Activated T-helper 1 cell treated with anti-CD3 and anti-CD28 coated beads, Interleukin-12 subunit alpha, Interleukin-12 subunit beta, Interleukin-2, Interleukin-4 antibody, amounts not matched to agents 30 ng/mL and 10 ng/mL and 1 ng/mL, durations not matched to agents 14 hours and 24 hours and 36 hours (primary cell): ENCODE measurements at places on chromosomes 7 and 10.

DNA sequence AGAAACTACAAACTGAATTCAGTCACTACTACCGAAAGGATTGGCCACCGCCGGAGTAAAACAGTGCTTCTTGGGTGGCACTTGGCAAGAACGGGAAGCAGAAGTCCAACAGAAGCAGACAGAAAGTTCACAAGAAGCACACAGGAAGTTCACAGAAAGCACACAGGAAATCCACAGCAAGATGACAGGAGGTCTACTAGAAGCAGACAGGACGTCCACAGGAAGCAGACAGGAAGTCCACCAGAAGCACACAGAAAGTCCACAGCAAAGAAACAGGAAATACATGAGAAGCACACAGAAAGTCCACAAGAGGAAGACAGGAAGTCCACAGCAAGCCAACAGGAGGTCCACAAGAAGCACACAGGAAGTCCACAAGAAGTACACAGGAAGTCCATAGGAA, 399.2 kb upstream of the AUTS2 start:
- no peak for DNase-seq

DNA sequence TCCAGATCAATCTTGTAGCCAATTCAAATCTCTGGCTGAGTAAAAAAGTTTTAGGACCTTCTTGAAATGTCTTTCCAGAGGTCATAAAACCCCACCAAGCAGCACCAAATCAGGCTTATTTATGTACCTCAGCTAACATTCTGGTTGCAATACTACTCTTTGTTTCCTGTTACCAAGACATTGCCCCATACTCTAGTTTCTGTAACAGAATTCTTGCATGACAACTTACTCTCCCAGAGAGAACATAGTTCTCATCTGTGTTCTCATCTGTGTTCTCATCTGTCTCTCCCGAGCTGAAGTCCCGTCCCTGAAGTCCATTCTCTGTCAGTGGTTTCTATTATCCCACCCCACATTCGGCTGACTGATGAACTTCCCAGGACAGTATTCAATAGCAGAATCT, 1285.1 kb downstream of the XPNPEP1 start:
- no peak for DNase-seq

GRCh38 chr7:33517191-33517590, 387.8 kb downstream of the BBS9 start:
- no peak for DNase-seq

GRCh38 chr7:154469652-154470051, 417.5 kb downstream of the DPP6 start:
- no peak for DNase-seq

- DNase-seq, result no peak
These were observed 11.5 kb downstream of the PILRA start for GRCh38 chr7:100384628-100385294.

GRCh38 chr7:123974326-123974908, 49.4 kb downstream of the SPAM1 start:
- DNase-seq, result no peak

DNA sequence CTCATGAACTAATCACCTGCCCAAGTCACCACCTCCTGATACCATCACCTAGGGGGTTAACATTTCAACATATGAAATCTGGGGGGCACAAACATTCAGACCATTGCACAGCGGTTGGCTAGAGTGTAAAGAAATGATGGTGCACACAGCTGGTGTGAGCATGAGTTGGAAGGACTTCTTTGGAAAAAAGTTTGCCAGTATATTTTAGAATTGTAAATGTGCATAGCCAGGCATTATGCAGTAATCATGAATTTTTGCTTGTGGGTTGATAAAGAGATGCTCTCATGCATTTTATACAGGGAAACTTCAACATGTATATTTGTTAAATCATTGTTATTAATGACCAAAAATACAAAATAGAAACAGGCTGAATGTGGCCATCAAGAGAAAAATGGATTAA, 100.0 kb downstream of the VWC2 start:
- DNase-seq, result no peak

DNA sequence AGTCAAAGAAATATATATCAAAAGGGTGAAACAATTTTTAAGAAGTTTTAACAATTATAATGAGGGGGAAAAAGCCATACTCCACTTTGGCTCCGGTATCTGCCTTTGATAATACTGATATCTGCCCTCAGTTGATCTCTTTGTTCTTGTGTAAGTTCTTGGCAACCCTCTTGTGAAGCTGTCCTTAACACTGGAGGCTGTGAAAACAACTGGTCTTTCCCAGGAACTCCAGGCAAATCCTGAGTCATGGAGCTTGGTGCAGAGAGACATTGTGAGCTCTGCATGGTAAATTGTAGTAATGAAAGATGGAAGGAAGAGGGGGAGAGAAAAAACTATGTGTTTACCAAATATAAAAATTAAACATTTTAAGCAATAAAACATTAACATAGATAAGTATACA, 11.9 kb upstream of the ERVW-1 start:
- DNase-seq, result no peak

- DNase-seq, result no peak
These were observed 97.3 kb downstream of the PDGFA start for GRCh38 chr7:422191-422885.

DNA sequence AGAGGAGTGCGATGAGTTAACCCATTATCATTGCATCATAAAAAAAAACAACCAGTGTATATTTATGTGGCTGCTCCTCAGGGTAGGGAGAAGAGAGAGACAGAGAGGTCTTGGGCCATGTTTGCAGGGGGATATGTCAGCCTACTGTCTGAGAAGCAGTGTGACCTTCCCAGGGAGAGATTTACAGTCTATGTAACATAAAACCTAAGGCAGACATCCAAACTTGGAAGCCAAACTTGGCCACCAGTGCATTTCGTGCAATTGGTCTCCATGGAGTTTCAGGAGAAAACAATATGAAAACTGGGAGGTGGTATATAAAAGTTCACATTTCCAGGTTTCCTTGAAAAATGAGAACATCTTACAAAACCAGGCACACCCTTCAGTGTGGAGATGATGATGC, 85.9 kb upstream of the CXCL12 start:
- no peak for DNase-seq

GRCh38 chr7:66845379-66846095, 75.5 kb upstream of the TMEM248 start:
- no peak for DNase-seq

DNA sequence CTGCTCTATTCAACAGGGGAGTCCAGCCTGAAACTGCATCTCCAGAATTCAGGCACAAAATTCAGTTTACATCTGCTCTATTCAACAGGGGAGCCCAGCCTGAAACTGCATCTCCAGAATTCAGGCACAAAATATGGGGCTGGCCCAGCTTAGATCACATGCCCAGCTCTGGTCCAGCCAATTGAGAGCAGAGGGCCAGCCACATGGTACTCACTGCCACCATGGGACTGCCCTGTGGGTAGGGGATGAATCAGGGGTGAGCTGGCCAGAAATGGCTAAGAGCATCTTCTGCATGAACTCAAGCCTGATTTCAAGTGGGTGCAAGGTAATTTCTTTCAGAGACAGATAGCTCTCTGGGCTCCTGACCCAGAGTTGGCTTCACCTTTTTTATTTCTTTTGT, 156.6 kb upstream of the LYZL2 start:
- DNase-seq, result no peak

DNA sequence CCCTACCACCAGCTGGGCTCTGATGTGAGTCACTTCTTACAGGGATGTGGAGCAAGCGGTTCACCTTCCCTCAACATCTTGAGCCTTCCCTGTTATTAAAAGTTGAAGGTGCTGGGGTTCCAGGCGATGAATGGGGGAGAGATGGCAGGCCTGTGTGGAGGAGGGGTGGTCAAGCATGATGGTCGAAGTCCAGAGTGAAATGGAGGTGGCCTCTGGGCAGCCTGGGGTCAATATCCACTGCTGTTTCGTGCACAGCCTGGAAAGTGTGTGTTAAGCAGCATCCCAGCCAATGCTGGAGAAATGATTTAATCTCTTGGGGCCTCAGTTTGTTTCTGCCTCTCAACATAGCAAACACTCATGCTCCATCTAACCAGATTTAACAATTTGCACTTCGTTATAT, 33.7 kb upstream of the DMBT1 start:
- no peak for DNase-seq

- no peak for DNase-seq
These were observed 903 bp upstream of the NT5C2 start for GRCh38 chr10:103193820-103194529.

- no peak for DNase-seq
These were observed 9.7 kb upstream of the ADCY1 start for GRCh38 chr7:45564485-45564884.

GRCh38 chr10:74837743-74838142, 11.3 kb downstream of the KAT6B start:
- no peak for DNase-seq

GRCh38 chr7:146479040-146479439, 362.4 kb downstream of the CNTNAP2 start:
- no peak for DNase-seq

GRCh38 chr7:77525231-77525630, 11.9 kb upstream of the PTPN12 start:
- DNase-seq, result no peak

- DNase-seq, result no peak
These were observed 758 bp downstream of the DPCD start for GRCh38 chr10:101588879-101589278.

DNA sequence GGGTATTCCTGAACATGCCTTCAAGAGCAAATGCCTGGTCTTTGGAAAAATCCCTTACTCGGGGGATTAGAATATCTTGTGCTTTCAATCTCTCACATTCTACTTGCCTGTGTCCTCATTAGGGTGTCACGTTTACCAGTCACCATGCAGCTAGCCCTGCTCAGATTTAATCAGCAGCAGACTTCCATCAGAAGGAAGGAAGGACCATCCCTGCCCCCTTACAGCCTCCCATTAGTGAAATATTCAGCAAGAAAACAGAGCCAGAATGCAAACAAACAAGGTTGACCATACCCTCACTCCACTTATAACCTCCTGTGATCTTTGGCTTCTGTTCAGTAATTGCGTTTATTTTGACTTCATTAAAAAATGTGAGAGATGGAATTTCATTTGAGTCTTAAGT, 208.6 kb downstream of the CXCL12 start:
- DNase-seq, result no peak

DNA sequence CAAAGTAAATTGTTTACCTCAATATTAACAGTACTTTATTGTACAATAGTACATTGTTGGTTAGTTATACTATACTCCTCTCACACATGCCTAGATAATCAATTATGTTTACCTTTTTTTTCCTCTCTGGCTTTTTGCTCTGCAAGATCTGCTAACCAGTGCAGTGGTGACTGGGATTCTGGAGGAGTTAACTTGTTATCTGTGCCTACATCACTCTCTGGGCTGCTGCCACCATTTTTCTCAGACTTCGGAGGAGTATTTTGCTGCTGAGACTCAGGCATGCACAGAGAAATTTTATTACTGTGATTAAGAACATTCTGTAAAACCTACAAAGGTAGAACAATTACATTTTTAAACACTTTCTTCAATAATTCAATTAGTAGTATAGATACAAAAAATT, 59.7 kb downstream of the NRBF2 start:
- DNase-seq, result no peak

- DNase-seq, result no peak
These were observed 46.1 kb downstream of the MYL10 start for GRCh38 chr7:101582971-101583370.

DNA sequence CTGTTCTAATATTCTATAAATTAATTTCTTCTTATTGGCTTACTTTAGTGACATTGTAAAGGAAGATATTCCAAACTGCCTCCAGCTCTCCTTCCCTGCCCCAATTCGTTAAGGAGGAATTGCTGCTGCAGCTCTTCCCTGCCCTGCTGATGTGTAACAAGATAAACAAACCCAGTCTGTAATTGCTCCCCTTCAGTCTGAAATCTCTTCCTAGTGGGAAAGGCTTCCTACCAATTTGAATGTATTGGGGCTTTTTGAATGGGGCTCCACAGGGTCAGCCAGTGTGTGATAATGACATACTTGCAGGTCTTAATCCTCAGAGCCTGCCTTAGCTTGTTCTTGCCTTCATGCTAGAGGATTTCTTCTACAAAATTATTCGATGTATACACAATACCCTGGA, 849.9 kb upstream of the GHITM start:
- DNase-seq, result no peak
